ENCODE measurements at places on chromosomes 5 and 9.

DNA sequence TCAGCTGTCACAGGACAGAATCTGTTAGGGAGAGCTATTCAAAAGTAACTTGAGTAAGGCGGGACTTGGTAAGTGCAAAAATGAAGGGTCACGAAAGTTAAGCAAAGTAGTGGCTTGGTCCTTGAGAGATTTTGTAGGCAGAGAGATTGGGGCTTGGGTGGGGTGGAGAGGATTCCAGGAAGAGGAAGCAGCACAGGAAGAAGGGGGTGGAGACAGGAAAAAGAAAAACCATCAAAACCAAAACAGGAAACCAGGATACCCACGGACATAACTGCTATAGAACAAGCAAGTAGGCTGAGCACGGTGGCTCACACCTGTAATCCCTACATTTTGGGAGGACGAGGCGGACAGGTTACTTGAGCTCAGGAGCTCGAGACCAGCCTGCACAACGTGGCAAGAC, 3.7 kb downstream of the ROPN1L start:
- no peak for DNase-seq

- no peak for DNase-seq
These were observed 6.8 kb downstream of the SH2D3C start for GRCh38 chr9:127771570-127772189.

DNA sequence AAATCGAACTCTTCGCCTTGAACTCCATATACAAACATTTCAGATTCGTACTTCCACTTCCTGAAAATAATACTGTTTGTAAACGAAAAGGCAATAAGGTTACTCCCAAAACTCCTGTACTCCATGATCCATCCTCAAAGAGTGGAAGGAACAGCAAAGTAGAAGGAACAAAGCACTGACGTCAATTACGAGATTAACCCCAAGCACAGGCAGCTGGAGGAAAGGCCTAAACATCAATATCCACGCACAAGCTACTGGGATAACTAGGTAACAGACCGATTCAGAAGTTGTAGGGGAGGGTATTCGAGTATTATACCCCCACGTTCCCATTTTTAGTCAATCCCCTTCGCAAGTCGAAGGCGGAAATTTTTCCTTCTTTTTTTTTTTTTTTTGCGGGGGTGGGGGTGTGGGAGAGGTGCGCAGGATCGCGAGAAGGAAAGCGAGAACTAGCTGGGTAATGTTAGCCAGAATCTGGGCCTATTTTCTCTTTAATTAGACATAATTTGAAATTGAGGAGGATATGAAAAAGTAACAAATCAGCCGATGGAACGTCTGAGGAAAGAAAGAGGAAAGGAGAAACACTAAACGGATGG, 909 bp downstream of the AFF4 start:
- DNase-seq, result peak; percentile 72

DNA sequence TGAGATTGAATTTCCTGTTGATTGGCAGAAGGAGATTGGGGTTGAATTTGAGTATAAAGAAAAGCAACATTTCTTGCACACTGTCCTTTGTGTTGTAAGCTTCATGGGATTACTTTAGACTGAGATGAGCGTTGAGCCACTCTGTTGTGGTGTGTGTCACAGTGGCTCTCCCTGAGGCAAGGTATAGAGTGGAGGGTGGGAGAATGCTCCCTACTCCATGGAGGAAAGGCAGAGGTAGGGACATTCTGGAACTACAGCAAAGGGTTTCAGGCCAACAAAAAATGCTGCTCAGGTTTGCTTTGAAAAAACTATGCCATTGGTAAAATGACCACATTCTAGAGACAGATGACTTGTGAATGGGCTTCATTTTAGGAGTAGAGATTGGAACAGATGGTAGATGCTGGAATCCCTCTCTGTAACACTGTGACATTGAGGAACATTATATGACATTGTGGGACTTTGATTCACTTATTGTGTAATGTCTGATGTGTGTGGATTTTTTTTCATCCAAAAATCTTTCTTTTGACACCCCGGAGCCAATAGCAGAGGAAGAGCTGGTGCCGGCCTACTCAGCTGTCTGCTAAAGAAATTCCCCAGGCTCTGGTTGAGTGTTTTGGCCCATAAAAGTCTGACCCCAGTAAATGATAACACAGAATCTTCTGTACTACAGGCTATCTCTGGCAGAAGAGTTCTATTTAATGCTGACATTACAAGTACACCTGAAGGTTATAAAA, 6.2 kb upstream of the CEP120 start:
- DNase-seq, result no peak

DNA sequence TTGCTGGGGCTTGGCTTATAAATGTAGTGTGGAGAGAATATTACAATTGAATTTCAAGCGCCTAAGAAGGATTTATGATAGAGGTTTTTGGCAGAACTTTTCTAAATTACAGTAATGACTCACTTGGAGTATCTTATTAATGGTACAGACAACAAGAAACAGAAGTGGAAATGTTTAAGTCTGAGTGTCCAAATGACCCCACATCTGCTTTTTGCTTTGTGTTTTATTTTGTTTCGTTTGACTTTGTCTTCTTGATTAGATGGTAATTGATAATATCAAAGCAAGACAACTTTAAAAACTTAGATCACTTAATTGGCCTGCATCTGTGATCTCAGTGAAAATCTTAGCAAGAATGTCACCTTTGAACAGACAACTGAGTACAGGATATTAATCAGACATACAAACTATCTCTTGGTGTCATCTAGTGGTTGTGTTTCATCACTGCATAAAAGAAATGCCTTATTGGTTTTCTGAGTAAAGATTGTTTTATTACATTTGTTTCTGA, 577.4 kb downstream of the ISL1 start:
- DNase-seq, result no peak

DNA sequence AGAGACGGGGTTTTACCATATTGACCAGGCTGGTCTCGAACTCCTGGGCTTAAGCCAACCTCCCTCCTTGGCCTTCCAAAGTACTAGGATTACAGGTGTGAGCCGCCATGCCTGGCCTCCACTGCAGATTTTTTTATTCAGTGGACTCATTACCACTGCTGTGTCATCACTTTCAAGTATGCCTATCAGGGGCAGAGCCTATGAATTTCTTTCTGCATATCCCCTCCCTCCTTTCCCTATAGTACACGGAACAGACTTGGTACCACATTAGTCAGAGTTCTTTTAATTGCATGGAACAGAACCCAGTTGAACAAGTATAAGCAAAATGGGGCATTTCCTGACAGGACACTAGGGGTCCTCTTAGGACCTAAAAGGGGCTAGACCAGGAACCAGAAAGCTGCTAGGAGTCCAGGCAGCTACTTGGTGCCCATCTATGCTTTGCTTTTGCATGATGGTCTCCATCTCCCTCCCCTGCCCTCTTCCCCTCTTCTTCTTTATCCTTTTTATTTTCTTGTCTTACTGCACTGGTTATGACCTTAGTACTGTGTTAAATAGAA, 5.8 kb downstream of the BSPRY start:
- no peak for DNase-seq

- no peak for DNase-seq
These were observed 11.1 kb downstream of the CXCL14 start for GRCh38 chr5:135567661-135568060.

DNA sequence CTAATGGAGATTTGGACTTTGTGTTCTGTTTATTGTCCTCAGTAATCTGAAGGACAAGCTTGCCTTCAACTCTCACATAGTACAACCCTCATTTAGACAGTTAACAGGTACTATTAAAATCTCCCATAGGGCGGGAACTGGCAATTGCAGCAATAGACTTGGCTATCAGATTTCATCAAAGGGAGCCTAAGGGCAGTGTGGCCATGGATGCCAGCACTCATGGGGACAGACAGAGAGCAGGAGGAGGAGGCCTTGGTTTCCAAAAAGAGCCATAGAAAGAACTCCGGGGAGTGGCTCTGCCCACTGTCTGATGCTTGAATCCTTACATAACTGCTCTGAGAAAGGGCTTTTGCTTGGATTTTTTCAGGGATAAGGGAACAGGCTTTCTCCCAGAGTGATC, 6.8 kb downstream of the SLC36A1 start:
- no peak for DNase-seq

GRCh38 chr5:173035904-173036707, 20.0 kb upstream of the CREBRF start:
- no peak for DNase-seq

GRCh38 chr5:176787676-176788075, 22.7 kb upstream of the UNC5A start:
- no peak for DNase-seq

DNA sequence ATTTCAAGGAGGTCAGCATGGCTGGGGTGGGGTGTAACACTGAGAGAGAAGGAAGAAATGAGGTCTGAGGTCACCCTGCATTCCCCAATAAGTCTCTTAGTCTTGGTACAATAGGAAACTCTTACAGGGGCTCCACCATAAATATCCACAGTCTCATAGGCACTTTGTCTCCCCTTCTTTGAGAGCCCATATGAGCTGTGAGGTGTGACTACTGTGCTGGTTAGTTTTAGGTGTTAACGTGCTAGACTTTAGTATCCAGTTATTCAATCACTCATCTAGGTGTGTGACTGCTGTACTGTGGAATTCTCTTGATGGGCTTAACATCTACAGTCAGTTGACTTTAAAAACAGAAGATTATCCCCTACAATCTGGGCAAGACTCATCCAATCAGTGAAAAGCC, 378.1 kb upstream of the RFX3 start:
- no peak for DNase-seq

DNA sequence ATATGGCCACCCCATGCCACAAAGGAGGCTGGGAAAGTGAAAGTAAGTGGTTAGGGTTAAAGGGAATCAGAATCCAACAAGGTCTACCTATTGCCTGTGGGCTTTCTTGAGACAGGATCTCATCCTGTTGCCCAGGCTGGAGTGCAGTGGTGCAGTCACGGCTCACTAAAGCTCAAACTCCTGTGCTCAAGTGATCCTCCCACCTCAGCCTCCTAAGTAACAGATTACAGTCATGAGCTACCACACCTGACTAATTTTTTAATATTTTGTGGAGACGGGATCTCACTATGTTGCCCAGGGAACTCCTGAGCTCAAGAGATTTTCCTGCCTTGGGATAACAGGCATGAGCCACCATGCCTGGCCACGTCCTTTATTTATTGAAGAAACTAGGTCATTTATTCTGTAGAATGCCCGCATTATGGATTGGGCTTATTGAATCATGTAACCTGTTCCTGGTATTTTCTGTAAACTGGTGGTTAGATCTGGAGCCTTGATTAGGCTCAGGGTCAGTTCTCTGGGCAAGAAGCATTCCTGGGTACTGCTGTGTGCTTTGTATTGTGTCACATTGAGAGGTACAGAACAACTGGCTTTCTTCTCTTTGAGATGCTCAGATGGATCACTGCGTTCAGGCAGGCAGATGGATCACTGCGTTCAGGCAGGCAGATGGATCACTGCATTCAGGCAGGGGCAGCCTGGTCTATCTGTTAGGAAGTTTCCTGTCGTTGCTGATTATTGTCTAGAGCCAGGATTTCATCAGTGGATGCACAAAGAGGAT, 41.6 kb downstream of the ERGIC1 start:
- DNase-seq, result no peak

DNA sequence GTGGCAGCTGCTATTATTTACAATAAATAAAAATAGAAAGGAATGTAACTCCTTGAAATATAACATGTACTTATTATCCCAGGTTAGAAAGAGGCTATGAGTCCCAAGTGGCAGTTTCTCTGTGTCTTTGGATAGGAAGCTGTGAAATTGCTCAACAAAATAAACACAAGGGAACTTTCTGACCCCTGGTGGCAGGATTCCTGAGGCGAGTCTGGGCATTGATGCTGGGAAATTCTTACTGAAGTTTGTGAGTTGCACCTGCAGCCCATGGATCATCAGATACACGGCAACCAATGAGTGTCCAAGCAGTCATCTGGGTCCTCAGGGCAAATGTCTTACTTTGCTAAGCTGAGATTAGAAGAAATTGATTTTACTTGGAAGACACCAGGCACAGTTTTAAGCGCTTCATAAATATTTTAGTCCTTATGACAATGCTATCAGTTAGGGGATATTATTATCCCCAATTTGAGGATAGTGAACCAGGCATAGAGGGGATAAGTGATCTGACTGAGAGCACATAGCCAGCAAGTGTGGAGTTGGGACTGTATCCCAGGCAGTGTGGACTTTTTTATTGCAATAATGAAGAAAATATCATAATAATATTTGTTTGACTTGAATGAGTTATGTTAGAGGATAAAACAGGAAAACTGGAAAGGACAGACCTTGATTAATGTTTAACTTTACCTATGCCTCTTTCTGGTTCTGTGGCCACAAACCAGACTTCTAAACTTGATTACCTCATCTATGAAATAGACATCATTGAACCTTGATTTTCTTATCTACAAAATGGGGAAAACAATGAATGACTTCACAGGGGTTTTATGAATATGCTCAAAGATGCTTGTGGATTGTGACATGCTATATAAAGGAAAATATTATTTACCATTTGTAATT, 265.5 kb upstream of the ADAMTSL1 start:
- DNase-seq, result no peak

- DNase-seq, result no peak
These were observed 124.1 kb upstream of the NR5A1 start for GRCh38 chr9:124631326-124631725.

GRCh38 chr9:17318821-17319320, 184.0 kb downstream of the CNTLN start:
- DNase-seq, result no peak

GRCh38 chr5:171989276-171989675, 17.2 kb downstream of the FBXW11 start:
- DNase-seq, result no peak

DNA sequence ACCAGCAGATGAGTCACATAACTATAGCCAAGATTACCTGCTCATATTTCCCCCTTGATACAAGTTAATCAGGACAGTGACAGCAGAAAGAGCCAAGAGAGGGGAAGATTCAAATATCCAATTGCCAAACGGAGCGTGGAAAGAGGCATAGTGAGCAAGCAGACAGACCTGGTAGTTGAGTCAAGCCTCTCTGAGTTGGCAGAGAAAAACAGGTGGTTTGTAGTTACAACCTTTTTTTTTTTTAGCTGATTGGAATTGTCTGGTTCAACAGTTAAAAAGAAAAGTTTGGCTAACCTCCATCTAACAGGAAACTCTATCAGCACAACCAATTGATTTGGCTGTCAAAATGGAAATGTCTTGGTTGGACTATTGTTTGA, 272.1 kb downstream of the TLE1 start:
- no peak for DNase-seq

DNA sequence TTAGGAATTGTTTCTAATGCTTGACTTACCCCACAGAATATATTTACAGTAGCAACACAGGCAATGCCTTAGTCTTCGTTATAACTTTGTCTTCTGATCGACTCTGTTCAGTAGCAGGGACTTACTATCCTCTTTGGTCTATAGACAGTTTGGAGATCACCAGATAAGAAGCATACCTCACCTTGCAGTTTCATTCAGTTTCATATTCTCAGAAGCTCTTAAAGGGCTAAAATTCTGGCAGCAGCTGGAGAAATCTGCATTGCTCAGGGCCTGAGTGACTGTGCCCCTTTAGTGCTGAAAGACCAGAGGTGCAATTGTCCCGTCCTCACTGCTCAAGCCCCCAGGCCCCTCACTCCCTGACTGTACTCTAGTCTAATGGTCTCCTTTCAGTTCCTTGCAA, 26.0 kb downstream of the ZBTB43 start:
- no peak for DNase-seq

Data from right renal pelvis (tissue), 4 donors.